ENCODE measurements at places on chromosomes 5 and 9. TPM values are rescaled to one million over a fixed set of nuclear protein-coding genes. Genes with fewer than 3 reads are reported as not detected.

PCDHB7 gene
- 5.1 TPM for total RNA-seq

SLIT3 gene
- 39.0 TPM for total RNA-seq

NRG2 gene
- 3.3 TPM for total RNA-seq

NLN gene
- total RNA-seq = 28.6 TPM

GAS1 gene
- total RNA-seq = 39.9 TPM

DNA sequence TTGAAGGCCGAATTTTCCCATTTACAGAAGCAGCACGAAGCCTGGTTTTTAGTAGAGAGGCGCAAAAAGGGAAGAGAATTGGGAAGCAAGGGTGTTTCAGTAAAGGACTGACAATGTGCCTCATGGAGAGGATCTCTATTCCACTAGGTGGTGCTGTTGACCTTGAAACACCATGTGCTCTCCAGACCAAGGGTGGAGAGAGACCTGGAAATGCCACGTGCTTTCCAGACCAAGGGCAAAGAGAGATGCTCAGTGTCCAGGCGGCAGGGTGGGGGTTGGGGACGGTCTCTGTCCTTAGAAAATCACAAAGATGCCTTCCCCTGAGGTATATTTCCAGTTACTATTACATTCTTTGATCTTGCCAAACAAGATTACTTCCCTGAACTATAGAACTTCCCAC, 425.3 kb downstream of the CSNK1G3 start:
- DNase-seq = no peak
- no peaks in the 10 kb centered on the region for H3K27me3 ChIP-seq
- no peaks in the 10 kb centered on the region for H3K4me1 ChIP-seq
- no peak overlapping the region for H3K27ac ChIP-seq

DNA sequence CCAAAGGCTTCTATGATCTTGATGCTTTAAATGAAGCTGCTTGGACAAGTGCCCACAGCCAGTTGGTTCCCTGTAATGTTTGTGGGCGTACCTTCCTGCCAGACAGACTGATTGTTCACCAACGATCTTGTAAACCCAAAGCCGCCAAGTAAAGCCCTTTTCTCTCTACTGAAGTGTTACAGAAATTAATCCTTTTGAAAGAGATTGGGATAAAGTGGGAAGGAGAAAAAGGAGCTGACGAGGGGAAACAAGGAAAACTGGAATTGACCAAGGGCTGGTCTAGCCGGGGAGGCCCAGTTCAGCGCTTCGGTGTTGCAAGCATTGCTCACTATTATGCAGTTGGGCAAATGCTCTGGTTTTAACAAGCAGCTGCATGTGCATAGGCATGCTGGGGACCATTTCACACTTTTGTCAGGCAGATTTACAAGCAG, 53.2 kb downstream of the ZNF474 start:
- no peaks in the 10 kb centered on the region for H3K36me3 ChIP-seq
- no peak overlapping the region for H3K4me3 ChIP-seq
- H3K27ac ChIP-seq = peak overlapping the region; percentile 70
- DNase-seq = no peak
- no peaks in the 10 kb centered on the region for H3K4me1 ChIP-seq

- H3K4me3 ChIP-seq = no peak overlapping the region
- H3K4me1 ChIP-seq = peaks cover 6% of the 10 kb centered on the region
- peak overlapping the region; percentile 3 for H3K27ac ChIP-seq
- DNase-seq = peak; percentile 12
- H3K27me3 ChIP-seq = no peaks in the 10 kb centered on the region
Measured at GRCh38 chr9:125066839-125067619, 76.3 kb downstream of the SCAI start.

DNA sequence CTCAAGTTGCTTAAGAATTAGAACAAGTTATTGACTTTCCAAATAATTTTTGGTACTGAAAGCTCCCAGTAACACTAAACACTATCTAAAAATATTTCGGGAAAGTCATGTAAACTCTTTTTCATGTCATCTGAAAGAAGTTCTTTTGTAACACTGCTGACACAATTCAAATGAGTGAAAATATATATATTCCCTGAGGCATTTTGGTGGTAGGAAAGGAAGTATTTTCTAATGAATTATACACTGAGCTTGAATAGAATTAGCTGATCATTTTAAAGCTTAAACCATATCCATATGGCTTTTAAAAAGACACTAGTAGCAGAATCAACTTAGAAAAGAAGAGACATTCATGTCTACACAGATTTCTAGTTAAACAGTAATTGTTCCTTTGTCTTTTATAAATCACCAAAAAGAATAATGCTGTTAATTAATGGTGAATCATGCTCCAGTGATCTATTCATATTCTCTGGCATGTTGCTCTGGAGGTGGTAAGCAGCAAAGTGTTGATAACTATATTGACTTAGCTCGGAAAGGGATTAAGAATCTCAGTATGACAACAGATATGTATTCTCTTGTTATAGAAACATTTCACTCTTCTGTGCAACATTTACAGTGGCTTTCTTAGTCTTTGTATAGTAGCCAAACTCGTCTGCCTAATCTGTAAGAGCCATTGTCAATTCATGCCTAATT, 27.4 kb upstream of the RFX3 start:
- no peaks in the 10 kb centered on the region for H3K4me1 ChIP-seq
- no peak overlapping the region for H3K27ac ChIP-seq
- H3K27me3 ChIP-seq = no peaks in the 10 kb centered on the region
- H3K36me3 ChIP-seq = peaks cover 45% of the 10 kb centered on the region

DNA sequence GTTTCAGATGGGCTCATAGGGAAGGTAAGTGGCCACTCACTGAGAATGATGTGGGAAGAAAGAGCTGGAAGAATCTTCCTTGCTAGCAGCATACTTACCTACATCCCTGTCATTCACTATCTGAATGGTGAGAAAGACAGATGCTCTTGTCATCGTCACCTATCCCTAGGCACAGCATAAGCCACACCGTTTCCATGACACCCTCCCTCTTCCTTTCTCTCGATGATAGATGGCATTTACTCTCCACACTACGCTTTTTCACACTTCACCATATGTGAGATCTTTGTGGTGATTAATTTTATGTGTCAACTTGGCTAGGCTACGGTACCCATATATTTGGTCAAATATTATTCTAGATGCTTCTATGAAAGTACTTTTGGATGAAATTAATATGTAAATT, 44.4 kb upstream of the FER start:
- H3K4me1 ChIP-seq = no peaks in the 10 kb centered on the region
- no peak overlapping the region for H3K4me3 ChIP-seq
- H3K27me3 ChIP-seq = no peaks in the 10 kb centered on the region
- H3K27ac ChIP-seq = no peak overlapping the region
- no peak for DNase-seq

- no peaks in the 10 kb centered on the region for H3K4me1 ChIP-seq
- DNase-seq = no peak
- no peaks in the 10 kb centered on the region for H3K36me3 ChIP-seq
- H3K4me3 ChIP-seq = no peak overlapping the region
Measured at GRCh38 chr5:128586848-128587247, 48.8 kb upstream of the FBN2 start.

GRCh38 chr5:166497496-166498104, 1793.8 kb upstream of the WWC1 start:
- H3K27ac ChIP-seq = no peak overlapping the region
- DNase-seq = no peak
- H3K4me3 ChIP-seq = no peak overlapping the region
- no peaks in the 10 kb centered on the region for H3K36me3 ChIP-seq
- no peaks in the 10 kb centered on the region for H3K27me3 ChIP-seq
- no peaks in the 10 kb centered on the region for H3K4me1 ChIP-seq

- DNase-seq = no peak
- H3K4me1 ChIP-seq = peaks cover 7% of the 10 kb centered on the region
- H3K36me3 ChIP-seq = no peaks in the 10 kb centered on the region
- no peaks in the 10 kb centered on the region for H3K27me3 ChIP-seq
- H3K27ac ChIP-seq = no peak overlapping the region
Measured at GRCh38 chr5:178573216-178573615, 17.0 kb downstream of the COL23A1 start.

DNA sequence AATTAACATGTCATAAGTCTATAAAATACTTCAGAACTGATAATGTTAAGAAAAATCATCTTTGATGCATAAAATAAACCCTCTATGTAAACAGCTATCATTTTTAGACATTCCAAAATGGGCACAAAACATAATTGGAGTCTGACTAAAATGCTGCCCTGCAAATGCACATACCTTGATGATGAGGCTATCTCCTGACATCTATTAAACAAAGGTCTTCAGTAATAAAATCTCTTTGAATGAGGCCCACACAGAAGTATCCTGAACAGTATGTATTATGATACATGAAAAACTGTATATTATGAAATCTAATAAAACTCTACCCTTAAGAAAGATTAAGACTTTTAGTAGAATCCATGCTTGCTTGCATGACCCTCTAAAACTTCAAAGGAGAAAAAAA, 66.1 kb downstream of the FBXL17 start:
- no peak overlapping the region for H3K4me3 ChIP-seq
- H3K4me1 ChIP-seq = peaks cover 9% of the 10 kb centered on the region
- no peaks in the 10 kb centered on the region for H3K27me3 ChIP-seq
- no peaks in the 10 kb centered on the region for H3K36me3 ChIP-seq
